ENCODE measurements at places on chromosomes 1 and 21. TPM values are rescaled to one million over a fixed set of nuclear protein-coding genes. Genes with fewer than 3 reads are reported as not detected.

GRCh38 chr1:179087665-179088064 is 5.8 kb downstream of the TOR3A start:
- ATAC-seq: no peak

The ADAMTS4 gene
- total RNA-seq: 0.63 TPM

DNA sequence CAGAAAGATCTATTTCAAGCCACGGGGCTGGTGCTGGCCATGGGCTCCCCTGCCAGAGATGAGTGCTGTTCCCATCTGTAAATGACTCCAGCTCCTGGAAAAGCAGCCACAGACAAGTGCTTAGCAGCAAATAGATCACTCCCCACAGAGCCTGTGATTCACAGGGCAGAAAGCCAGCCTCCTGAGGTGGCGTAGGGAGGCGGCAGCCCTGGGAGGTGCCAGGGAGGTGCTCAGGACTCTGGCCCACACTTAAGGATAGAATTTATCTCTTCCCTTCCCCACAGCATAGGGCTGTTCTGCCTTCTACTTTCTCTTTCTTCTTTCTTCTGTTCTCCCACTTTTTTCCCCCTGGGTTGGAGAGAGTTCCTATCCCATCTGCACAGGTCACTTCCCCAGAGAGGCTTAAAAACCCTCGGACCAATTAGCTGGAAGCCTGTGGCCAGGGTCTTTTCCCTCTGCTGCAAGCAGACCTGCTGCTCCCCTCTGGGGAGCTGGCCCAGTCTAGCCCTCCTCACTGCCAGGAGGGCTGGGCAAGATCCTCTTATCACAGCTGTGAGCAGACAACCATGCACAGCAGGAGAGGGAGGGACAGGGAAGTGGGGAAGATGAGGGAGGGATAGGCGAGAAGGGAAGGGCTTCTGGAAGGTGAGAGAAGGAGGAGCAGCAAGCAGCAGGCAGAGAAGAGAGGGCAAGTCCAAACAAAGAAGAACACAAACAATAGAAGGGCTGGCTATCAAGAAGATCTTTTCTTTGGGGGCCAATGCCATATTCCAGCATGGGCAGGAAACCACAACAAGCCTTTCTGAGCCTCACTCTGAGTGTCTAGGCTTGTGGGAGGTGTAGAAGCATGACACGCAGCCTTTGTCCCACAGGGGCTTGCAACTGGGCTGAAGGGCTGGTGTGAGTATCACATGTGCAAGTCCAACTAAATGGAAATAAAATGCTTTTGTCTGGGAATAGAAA is 41.0 kb downstream of the KCND3 start:
- ATAC-seq: peak; percentile 90

The LORICRIN gene
- not detected for total RNA-seq

DNA sequence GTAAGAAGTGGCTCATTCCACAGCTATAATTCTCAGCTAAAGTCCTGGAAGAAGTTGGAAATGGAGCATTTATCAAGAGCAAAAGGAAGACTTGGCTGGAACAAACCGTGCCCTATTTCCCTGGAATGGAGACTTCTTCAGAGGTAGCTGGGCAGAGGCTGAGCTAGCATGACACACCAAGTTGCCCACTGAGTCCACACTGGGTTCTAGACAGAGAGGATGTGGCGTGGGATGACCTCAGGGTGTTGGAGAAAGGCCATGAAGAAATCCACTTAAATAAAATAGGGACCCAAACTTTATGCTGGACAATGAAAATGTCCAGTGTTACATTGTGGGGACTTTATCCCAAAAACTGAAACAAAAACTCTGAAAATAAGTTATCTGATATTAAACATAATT is 116.2 kb downstream of the KCNJ6 start:
- no peak for ATAC-seq

GRCh38 chr1:15337656-15338402 is 71.9 kb upstream of the EFHD2 start:
- peak; percentile 53 for ATAC-seq

Data from motor neuron (in vitro differentiated cells).